H1 (cell line): ENCODE measurements at places on chromosomes 4 and X.

DNA sequence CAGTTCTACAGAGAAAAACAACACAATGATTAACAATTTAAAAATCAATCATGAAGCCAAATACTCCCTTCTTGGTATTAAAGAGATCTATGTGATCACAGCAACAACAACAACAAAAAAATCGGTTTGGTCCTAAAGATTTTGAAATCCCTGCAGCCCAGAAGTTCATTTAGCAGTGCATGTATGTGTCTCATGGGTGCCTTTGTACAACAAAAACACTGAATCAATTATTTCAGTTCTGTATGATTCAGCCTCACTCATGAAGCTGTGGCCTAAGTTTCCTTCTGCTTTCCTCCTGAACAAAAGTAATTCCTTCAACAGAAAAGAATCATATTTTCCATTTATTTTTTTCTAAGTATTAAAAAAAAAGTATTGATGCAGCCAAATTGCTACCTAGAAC, 393.4 kb upstream of the NDST3 start:
- DNase-seq: no peak

DNA sequence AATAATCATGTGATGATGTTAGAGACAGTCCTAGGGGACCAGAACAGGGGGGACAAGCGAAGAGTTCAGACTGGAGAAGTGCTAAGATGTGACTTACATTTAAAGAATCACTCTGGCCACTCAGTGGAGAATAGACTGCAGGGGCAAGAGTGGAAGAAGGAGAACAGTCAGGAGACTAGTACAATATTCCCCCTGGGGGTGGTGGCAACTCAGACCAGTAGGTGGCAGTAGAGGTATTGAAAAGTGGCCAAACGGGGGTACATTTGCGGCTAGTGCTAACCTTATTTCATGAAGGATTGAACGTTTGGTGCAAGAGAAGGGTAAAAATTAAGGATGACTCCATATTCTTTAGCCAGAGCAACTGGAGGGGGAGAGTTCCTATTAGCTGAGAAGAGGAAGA, 2.7 kb upstream of the BMX start:
- DNase-seq: peak; percentile 72

DNA sequence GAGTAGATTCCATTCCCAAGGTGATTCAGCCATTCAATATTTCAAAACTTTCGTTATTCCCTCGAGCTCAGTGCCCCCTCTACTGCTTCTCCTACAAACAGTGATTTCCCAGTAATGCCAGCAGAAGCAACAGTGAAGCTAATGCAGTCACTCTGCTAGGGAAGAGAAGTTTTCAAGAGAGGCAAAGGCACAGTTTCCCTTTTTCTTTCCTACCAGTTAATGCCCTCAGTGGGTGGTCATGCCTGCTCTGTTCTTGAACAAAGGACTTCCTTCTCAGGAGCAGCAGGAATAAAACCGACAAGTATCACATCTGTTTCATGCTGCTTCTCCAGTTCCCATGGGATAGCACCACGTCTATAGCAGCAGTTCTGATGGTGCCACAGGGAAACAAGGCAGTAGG, 317.2 kb downstream of the TENM3 start:
- peak; percentile 86 for DNase-seq

GRCh38 chrX:147476008-147476407, 435.7 kb upstream of the FMR1 start:
- DNase-seq: no peak

DNA sequence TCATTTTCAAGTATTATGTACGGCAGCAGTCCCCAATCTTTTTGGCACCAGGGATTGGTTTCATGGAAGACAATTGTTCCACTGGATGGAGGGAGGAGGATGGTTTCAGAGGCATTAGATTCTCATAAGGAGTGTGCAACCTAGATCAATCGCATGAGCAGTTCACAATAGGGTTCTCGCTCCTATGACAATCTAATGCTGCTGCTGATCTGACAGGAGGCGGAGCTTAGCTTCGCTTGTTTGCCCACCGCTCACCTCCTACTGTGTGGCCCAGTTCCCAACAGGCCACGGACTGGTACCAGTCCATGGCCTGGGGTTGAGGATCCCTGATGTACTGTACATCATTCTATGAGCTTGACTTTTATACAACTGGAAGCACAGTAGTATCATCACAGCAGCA, 48.4 kb downstream of the SMIM20 start:
- no peak for DNase-seq

GRCh38 chr4:80374180-80374579, 38.6 kb downstream of the CFAP299 start:
- no peak for DNase-seq

DNA sequence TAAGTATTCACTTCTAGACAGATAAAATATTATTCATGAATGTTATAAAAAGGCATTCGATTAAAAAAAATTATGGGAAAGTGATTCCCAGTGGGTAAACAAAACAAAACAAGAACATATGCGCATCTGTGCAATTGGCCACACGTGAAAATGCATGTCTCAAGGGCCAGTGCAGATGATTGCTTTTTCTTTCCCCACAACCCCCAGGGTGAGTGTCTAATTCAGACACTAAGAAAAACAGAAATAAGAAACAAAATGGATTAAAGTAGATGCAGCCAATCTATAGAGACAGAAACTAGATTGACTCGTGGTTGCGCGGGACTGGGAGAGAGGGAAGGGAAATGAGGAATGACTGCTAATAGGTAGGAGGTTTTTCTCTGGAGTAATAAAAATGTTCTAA, 49.5 kb downstream of the GPM6A start:
- no peak for DNase-seq

GRCh38 chrX:41481264-41482109, 34.3 kb downstream of the NYX start:
- DNase-seq: no peak

- no peak for DNase-seq
These were observed 106.2 kb downstream of the SMIM20 start for GRCh38 chr4:26020083-26020668.

GRCh38 chr4:138251938-138252337, 9.8 kb upstream of the SLC7A11 start:
- no peak for DNase-seq

DNA sequence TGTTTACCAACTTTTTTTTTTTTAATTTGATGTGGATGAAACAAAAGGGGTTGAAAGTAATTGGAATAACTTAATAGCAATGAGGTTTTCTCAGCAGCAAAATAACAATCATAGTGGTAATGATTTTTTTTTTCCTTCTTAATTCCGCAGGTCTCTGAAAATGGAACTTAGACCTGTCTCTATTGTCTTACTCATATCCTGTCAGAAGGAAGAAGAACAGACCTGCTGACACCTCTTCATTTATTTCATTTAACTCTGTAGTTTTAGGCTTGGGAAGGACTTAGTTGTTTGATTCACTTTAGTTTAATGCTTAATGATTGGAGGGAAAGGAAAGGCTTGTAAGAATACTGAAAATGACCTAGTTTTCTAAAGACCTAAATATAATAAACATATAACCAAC, 9.0 kb downstream of the PCDH18 start:
- no peak for DNase-seq

DNA sequence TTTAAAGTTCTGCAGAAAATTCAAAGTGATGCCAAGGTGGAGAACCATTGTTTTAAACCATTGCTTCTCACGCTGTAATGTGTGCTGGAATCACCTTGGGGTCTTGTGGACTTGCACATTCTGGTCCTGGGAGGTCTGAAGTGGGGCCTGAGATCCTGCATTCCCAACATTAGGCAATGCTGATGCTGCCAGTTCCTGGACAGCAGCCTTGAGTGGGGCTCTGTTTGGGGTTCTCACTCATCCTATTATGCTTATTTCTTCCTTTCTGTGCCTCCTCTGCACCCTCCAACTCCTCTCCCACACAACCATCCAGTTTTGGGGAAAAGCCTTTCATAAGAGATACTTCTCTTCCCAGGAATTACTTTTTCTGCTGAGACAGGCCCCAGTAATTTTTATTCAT, 44.2 kb upstream of the RASSF6 start:
- no peak for DNase-seq

GRCh38 chrX:22803353-22803752, 196.4 kb upstream of the DDX53 start:
- DNase-seq: no peak

GRCh38 chrX:110159235-110159634, 156.3 kb downstream of the TMEM164 start:
- no peak for DNase-seq

DNA sequence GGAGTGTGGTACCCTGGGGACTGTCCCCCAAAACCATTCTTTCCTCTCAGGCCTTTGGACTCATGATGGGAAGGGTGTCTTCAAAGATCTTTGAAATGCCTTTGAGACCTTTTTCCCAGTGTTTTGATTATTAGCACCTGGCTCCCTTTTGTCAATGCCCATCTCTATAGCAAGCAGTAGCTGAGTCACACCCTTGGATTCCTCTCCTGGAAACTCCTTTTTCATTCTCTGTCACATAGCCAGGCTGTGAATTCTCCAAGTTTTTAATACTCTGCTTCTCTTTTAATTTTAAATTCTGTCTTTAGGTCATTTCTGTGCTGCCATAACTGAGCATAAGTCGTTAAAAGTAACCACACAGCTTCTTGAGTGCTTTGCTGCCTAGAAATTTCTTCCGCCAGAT, 29.7 kb downstream of the IL21 start:
- DNase-seq: no peak

DNA sequence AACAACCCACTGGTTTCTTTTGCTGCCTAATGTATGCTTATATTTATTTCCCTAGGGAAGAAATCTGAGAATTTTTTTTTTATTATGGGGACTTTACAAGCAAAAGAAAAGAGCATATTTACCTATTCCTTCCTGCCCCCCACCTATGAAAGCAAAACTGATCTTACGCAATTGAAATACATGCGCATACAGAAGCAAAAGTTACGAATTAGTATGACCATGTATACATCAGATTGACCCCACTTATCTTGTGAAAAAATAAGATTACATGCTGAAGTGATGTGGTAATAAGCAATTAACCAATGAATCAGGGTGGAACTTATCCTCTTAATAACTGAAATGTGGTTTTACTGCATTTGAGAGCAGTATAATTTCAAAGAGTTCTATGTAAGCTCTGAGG, 151.0 kb downstream of the TENM3 start:
- no peak for DNase-seq

- DNase-seq: no peak
These were observed 28.1 kb upstream of the JAKMIP1 start for GRCh38 chr4:6228158-6229067.

DNA sequence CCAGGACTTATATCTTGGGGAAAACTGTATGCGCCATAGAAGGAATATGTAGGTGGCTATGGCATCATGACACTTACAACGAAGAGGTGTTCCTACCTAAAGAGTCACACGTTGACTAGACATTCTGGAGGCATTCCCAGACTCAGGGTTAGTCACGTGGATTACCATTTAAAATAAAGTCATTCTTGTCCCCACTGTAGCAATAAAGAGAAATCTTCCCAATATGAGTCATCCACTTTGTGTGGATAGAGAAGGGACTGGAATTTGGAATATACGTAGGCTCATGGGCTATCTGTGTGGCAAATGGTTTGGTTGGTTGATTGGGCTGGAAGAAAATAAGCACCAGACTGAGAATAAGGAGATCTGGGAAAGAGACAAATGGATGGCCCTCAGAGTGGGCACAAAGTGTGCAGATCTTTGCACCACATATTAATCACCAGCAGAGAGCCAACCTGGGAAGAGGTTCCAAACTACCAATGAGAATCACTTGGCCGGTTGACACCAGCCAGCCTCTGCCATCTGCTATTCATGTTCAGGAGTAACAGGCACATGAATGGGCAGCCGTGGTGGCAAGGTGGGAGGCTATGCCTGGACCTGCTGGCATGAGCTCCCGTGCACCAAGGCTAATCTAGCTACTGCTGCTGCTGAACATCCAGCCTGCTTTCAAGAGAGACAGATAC, 41.0 kb downstream of the MTNR1A start:
- no peak for DNase-seq

DNA sequence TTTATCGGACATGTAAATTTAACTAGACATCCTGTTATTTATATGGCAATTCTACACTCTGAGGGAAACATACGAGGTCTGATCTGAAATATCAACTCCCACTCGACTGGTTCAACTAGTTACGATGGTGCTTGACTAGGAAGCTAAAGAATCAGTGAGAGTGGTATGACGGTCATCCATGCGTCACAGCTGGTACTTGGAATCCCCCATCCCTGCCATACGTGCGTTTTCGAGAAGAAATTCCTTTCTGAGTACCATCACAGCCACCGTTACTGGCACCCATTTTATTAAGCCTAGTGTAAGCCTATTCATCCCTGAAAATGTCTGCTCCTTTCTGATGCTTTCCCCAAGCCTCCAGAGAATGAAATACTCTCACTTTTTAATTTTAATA, 695 bp upstream of the PIGA start:
- no peak for DNase-seq

DNA sequence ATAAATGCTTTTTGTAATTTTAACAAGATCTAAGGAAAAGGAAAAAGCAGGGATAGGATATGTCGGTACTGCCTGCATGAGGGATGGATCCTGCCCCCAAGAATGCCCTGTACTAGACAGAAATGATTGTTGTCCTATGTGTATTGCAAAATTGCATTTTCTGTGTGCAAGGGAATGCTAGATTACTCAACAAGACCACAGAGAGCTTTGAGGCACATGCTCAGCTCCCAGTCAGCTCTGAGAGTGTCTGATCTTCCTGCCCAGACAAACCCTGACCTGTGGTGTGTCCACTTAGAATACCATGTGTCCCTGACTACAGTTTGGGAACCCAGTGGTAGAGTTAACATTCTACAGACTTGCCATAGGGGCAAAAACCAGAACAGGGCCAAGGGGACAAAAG, 129.2 kb upstream of the PAK3 start:
- DNase-seq: no peak

GRCh38 chr4:94396984-94397383, 54.3 kb upstream of the HPGDS start:
- no peak for DNase-seq

DNA sequence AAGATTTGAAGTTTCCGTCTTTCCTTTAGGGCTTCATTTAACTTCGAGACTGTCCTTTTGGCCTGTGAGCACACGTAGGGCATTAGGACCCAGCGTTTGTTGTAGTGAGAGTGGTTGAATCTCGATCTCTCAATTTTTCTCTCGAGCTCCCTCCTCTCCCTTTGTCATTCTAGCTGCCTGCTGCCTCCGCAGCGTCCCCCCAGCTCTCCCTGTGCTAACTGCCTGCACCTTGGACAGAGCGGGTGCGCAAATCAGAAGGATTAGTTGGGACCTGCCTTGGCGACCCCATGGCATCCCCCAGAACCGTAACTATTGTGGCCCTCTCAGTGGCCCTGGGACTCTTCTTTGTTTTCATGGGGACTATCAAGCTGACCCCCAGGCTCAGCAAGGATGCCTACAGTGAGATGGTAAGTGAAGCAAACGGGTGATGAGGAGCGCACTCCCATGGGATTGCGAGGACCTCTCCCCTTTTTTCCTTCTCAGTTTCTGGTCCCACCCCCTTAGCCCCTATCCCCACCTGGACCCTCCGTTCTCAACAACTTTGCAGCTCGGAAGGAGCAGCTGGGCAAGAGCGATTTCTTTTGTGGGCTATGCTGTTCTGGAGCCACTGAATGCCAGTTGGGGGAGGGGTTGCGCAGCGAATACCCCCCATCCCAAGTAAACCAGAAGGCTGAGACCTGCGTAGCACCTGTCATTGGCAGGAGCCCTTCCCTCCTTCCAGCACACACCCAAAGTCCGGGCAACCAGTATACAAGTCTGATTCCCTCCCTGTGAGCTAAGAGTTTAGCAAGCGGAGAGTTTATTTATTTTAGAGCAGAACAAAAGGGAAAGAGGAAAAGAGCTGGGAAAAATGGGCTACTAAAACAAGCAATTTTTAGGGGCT, at the start of gene TMEM35A:
Gene TMEM35A (plus strand): TSS at position 164 of the 883 bp plus-strand sequence. CDS start 124 bp downstream, at position 288.
- peak; percentile 49 for DNase-seq
